ENCODE measurements at places on chromosomes 6 and 20.

DNA sequence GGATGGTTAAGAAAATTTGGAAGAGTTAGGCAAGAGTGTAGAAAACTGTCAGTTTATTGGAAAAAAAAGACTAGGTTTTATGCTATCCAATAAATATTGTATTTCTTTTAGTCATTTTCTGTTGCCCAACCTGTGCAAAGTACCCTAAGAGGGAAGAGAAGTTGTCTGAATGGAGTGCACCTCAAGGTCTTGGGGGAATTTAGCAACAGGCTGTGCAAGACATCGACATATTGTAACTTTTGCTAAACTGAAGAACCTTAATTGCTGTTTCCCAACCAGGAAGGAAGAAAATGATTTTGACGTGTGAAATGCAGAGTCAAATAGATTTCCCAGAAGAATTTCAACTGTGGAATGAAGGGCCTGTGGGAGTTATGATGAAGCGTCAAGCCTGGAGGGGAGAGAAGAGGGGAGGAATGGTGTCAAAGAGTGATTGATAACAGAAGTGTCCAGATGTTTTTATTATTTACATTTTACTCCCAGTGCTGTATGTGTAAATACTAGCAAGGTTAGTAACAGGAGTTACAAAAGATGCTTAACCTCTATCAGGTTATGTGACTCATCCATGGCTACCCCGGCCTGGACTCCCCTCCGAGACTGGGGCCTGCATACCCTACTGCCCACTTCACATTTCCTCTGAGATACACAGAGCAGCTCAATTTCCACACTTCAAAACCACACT, 246.8 kb downstream of the MYLK4 start:
- no peak for DNase-seq

DNA sequence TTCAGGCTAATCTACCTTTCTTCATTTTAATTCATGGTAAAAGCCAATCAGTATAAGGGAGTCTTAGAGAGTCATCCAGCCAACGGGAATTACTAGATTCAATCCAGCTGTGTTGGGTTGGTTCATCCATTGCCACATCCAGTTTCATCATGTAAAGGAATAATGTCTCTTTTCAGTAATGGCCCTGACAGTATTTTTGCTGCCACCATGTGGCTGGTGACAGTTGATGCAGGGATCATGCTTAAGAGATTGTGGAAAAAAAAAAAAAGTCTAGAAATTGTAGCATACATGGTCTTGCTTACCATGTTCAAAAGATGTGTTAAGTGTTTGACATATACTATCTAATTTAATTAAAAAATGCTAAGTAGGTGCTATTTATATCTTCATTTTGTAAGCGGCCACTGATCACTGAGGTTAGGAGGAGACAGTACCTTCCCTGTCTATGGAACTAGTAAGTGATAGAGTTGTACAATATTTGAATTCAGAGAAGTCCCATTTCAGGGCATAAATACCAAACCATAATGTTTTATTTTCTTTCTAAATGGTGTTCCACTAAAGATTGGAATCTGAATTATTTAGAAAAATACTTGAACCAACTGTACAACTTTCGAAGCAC, 135.9 kb downstream of the KHDRBS2 start:
- DNase-seq: no peak

DNA sequence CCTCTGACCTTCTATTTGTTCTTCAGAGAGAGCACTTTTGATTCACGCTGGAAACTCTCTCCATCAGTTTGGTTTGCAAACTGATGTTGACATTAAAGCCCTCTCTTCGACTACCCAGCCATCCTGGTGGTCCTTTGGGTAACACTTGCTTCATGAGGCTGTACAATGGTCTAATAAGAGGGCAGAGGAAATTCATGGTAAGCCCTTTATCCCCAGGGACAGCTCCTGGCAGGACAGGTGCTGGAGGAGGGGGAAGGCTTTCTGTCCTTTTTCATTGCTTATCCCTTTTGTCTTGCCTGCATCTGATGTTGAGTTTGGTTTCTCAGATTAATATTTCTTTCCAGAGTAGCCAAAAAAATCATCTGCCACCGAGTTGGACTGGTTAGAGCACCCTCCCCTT, 52.1 kb upstream of the CD93 start:
- no peak for DNase-seq

DNA sequence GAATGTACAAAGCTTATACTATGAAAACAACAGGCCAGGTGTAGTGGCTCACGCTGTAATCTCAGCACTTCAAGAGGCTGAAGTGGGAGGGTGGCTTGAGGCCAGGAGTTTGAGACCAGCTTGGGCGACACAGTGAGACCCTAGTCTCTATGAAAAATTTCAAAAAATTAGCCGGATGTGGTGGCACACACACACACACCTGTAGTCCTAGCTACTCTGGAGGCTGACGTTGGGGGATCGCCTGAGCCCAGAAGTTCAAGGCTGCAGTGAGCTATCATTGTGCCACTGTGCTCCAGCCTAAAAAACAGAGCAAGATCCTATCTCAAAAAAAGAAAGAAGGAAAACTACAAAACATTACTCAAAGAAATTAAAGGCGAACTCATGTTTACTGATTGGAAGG, 7.3 kb upstream of the ASF1A start:
- no peak for DNase-seq

DNA sequence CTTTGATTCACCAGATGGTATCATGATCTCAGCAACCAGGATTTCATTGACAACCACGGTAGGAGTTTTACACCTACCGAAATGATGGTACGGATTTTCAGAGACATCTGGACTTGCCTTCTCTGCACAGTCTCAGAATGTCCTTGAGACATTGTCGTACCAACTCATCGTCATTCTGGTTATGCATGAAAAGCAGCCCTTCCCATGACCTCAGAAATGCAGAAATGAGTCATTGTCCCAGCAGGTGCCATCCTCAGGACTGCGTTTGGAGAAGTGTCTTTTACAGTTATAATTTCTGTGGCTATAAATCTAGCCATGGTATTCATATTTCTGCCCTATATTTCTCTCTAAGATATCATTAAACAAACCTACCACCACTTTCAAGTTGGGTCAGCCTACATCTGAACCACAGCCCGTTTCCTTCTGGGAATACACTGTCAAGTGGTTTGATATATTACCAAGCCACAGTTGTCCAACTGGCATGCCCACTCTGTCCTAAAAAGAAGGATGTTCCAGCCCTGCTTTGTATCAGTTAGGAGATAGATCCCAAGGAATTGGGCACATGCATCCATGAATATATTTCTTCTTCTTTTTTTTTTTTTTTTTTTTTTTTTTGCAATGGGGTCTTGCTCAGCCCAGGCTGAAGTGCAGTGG, 7.5 kb upstream of the BFSP1 start:
- DNase-seq: no peak

DNA sequence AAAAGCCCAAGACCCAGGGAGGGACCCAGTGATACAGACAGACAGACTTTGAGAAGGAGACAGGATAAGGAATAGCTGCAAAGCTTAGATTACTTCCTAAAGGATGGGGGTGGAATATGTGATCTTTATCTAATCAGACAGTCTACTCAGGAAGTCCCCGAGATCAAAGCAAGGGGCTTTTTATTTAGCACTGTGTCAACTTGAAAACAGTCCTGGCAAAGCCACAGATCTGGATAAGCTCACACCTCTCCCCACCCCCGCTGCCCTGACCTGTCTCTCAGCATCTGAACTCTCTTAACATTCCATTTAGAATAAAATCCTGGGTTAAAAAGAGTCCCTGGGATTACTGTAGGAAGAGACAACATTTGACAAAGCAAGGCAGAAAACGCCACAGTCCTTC, 101.5 kb downstream of the ISM1 start:
- DNase-seq: no peak

GRCh38 chr6:100622907-100623692, 158.4 kb upstream of the SIM1 start:
- no peak for DNase-seq

DNA sequence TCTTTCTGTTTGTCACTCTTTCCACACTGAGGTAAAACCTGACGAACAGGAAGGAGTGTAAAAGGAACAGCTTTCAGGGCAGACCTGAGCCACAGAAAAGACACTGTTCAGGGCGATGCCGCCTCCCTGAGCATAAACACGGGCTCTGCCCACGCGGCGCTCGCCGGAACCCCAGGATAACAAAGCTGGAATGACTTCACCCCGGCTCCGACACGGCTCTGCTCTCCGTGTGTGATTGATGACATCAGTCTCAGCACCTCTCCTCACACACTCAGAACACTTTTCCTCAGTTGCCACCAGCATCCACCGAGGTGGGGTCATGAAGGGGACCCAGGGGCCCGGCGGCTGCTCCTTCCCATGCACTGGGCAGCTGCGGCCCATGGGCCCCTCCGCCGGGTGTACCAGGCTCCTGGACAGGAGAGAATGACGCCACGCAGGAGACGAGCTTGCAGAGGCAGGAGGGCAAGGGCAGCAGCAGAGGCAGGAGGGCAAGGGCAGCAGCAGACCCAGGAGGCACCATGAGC, 43.6 kb downstream of the DLL1 start:
- no peak for DNase-seq

DNA sequence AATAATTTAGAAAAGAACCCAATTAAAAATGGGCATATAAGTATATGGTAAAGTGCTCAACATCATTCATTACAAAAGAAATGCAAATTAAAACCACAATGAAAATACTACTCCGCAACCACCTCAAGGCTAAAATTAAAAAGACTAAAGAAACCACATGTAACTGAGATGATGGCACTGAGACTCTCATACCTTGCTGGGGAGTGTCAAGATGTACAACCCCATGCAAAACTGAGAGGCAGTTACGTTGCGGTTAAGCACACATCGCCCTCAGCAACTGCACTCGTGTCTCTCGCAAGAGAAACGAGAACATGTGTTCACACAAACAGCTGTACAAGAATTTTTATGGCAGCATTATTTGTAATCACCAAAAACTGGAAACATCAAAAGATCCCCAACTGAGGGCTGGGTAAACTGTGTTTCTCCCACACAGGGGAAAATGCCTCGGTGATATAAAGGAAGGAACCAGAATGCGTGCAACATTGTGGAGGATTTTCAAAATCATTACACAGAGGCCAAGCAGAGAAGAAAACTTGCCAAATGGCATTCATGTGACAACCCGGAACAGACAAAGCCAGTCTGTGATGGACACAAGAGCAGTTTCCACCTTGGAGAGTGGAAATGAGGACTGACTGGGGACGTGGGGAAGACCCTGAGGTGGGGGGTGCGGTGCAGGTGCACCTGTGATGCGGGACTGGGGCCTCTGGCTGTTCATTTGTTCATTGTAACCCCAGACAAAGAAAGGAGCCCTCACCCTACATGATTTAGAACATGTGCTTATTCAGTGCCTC, 144.9 kb downstream of the WDR27 start:
- DNase-seq: no peak

- no peak for DNase-seq
These were observed 99.6 kb upstream of the TMEM170B start for GRCh38 chr6:11437824-11438459.

- no peak for DNase-seq
These were observed 36.5 kb downstream of the AKAP12 start for GRCh38 chr6:151276112-151276740.

GRCh38 chr6:154350293-154350692, 6.3 kb downstream of the IPCEF1 start:
- no peak for DNase-seq

DNA sequence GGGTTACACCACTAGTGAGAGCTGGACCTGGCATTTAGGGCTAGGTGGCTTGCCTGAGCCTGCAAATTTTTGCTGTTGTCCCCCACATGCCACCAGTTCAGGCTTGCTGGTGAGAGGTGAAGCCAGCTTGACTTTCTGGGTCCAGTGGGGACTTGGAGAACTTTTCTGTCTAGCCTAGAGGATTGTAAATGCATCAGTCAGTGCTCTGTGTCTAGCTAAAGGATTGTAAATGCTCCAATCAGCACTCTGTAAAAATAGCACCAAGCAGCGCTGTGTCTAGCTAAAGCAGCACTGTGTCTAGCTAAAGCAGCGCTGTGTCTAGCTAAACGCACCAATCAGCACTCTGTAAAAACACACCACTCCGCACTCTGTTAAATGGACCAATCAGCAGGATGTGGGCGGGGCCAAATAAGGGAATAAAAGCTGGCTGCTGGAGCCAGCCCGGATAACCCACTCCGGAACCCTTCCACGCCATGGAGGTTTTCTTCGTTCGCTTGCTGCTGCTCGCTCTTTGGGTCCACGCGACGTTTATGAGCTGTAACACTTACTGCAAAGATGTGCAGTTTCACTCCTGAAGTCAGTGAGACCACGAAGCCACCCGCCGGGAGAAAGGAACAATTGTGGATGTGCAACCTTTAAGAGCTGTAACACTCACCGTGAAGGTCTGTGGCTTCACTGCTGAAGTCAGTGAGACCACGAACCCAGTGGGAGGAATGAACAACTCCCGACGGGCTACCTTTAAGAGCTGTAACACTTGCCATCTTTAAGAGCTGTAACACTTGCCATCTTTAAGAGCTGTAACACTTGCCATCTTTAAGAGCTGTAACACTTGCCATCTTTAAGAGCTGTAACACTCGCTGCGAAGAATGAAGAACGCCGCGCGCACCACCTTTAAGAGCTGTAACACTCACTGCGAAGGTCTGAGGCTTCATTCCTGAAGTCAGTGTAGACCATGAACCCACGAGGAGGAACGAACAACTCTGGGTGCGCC, 27.3 kb downstream of the GMPR start:
- DNase-seq: no peak

DNA sequence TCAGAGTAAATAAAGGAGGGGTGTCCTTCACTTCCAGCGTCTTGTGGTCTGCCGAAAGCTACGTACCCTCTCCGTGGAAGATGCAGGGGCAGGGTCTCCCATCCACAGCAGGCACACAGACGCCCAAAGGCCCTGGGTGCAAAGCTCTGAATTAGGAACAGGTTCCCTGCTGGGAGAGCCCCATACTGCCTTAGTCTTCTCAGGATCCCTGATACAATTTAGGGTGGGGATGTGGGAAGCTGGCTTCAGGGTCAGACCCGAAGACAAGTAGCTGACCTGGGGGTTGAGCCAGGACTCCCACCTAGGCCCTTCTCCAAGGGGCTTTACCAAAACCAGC, 74.1 kb downstream of the TTLL2 start:
- peak; percentile 3 for DNase-seq

DNA sequence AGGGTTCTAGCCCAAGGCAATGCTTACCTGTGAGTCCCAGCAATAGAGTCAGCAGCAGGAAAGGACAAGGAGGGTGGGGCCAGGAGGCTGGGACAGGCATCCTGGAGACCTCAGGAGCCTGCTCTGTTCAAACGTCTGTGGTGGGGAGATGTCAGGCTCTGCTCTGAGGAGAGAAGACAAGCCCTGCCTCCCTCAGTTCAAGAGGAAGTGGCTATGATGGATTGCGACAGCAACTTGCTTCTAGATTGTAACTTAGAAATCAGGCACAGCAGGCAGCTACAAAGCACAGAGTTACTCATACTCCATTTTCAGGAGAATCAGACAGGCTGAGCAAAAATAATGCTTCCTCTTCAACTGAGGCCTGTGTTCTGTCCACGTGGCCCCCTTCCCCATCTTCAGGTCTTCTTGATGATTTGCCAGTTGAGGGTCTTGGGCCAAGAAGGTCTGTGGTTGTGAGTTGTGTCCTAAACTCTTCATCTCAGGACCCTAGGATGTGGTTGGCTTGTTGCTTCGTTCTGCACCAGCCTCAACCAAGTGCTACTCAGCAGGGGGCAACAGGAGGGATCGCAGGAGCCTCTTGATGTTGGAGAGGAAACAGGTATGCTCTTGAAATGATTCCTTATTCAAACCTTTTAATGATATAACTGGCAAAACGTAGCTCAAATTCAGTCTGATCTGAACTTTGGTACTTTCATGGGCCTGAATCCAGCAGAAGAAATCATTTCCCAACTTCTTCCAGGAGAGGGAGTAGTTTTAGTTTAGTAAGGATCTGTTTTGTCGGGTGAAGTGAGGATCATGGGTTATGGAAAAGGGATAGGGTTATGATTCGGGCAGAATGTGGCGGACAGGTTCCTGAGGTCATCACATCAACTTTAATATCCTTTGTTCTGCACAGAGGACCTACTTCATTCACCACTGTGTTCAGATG, 31.0 kb downstream of the SIRPB1 start:
- DNase-seq: no peak

- no peak for DNase-seq
These were observed 14.3 kb upstream of the MRAP2 start for GRCh38 chr6:84019141-84019841.
